Chondrocyte (in vitro differentiated cells): ENCODE measurements at places on chromosomes 6 and 20. TPM values are rescaled to one million over a fixed set of nuclear protein-coding genes. Genes with fewer than 3 reads are reported as not detected.

Gene WFDC12
- not detected in 3 replicates for total RNA-seq

DNA sequence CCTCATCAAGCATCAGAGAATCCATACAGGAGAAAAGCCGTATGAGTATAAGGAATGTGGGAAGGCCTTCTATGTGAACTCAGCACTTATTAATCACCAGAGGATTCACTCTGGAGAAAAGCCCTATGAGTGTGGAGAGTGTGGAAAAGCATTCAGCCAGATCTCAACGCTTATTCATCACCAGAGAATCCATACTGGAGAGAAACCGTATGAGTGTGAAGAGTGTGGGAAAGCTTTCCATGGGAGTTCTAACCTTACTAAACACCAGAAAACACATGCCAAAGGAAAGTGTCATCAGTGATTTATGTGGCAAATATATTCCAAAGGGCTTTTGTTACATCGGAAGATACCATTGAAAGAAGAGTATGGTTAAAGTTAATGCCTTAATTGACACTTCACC, 25.4 kb downstream of the ZKSCAN8 start:
- H3K27me3 ChIP-seq, result no peaks in the 10 kb centered on the region
- H3K4me1 ChIP-seq, result peaks cover 7% of the 10 kb centered on the region
- no peak overlapping the region for H3K27ac ChIP-seq
- no peak overlapping the region for H3K4me3 ChIP-seq

DNA sequence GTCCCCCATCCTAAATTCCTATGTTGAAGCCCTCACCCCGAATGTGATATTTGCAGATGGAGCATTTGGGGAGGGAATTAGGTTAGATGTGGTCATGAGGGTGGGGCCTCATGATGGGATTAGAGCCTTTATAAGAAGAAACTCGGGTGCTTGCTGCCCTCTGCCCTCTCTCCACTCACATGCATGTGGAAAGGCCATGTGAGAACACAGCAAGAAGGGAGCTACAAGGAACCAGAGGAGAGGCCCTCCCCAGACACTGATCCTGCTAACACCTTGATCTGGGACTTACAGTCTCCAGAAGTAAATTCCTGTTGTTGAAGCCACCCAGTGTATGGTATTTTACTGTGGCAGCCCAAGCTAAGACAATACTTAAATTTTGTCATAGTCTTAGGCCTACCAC, 69.6 kb upstream of the TULP1 start:
- peaks cover 24% of the 10 kb centered on the region for H3K36me3 ChIP-seq
- H3K4me3 ChIP-seq, result no peak overlapping the region
- H3K27ac ChIP-seq, result no peak overlapping the region
- peaks cover 37% of the 10 kb centered on the region for H3K4me1 ChIP-seq
- H3K27me3 ChIP-seq, result no peaks in the 10 kb centered on the region
- DNase-seq, result no peak

Gene TBX18
- 6.9 to 10.7 TPM (median 9.1 TPM) in 3 replicates for total RNA-seq
